ENCODE measurements at places on chromosomes 5 and 9. TPM values are rescaled to one million over a fixed set of nuclear protein-coding genes. Genes with fewer than 3 reads are reported as not detected.

The EQTN gene
- total RNA-seq = not detected

The GABRB2 gene
- not detected for total RNA-seq

The PCDHGA12 gene
- total RNA-seq = not detected

The ANKRD34B gene
- total RNA-seq = 3.4 TPM

The PRDM9 gene
- total RNA-seq = not detected

The SLC31A1 gene
- total RNA-seq = 13.3 TPM

The SPATA31A3 gene
- total RNA-seq = not detected

The RHOBTB3 gene
- 22.0 TPM for total RNA-seq

The GDF9 gene
- total RNA-seq = 0.30 TPM

The WDR38 gene
- total RNA-seq = not detected

The CARD6 gene
- total RNA-seq = not detected

Data from Caki2 (cell line).